ENCODE measurements at places on chromosomes 11 and 22. TPM values are rescaled to one million over a fixed set of nuclear protein-coding genes. Genes with fewer than 3 reads are reported as not detected.
A peak's percentile ranks its signal among the peaks of the same experiment; 100 is the strongest.

GRCh38 chr22:32810555-32811133, 9.1 kb downstream of the TIMP3 start:
- DNase-seq = no peak
- no peaks in the 10 kb centered on the region for H3K4me1 ChIP-seq
- peaks cover 36% of the 10 kb centered on the region for H3K27me3 ChIP-seq

DNA sequence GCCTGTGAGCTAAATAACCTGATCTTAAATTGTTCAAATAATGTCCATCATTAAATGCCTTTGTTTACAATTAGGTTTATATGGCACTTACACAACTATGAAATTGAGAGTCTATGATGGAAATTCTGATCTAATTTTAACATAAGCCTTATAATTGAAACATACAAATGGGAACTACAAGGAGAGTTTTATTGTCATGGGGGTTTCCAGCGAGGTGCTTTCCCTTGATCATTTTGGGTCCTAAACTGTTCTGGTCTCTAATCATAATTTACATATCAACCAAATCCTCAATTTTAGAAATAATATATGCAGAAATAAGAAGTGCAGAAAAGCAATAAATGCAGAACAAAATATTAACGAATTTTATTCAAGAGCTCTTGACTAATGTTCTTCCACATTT, 44.9 kb downstream of the RRAS2 start:
- H3K4me1 ChIP-seq = peaks cover 8% of the 10 kb centered on the region
- DNase-seq = no peak
- no peaks in the 10 kb centered on the region for H3K27me3 ChIP-seq
- no peak overlapping the region for H3K4me3 ChIP-seq

- no peak overlapping the region for H3K4me3 ChIP-seq
- no peak overlapping the region for H3K27ac ChIP-seq
- H3K27me3 ChIP-seq = no peaks in the 10 kb centered on the region
- H3K36me3 ChIP-seq = no peaks in the 10 kb centered on the region
- no peak for DNase-seq
- no peaks in the 10 kb centered on the region for H3K4me1 ChIP-seq
Measured at GRCh38 chr22:28759861-28760560, 12.5 kb upstream of the CCDC117 start.

- H3K4me1 ChIP-seq = no peaks in the 10 kb centered on the region
- peaks cover 28% of the 10 kb centered on the region for H3K27me3 ChIP-seq
- H3K27ac ChIP-seq = no peak overlapping the region
- peak; percentile 48 for DNase-seq
- H3K36me3 ChIP-seq = peaks cover 3% of the 10 kb centered on the region
- H3K4me3 ChIP-seq = no peak overlapping the region
Measured at GRCh38 chr11:119741369-119742262, 12.6 kb upstream of the NECTIN1 start.

NAALADL1 gene
- not detected for total RNA-seq
